ENCODE measurements at places on chromosomes 5 and 9. TPM values are rescaled to one million over a fixed set of nuclear protein-coding genes. Genes with fewer than 3 reads are reported as not detected.

The RC3H2 gene
- total RNA-seq = 47.9 TPM

The TAF1L gene
- total RNA-seq = not detected

DNA sequence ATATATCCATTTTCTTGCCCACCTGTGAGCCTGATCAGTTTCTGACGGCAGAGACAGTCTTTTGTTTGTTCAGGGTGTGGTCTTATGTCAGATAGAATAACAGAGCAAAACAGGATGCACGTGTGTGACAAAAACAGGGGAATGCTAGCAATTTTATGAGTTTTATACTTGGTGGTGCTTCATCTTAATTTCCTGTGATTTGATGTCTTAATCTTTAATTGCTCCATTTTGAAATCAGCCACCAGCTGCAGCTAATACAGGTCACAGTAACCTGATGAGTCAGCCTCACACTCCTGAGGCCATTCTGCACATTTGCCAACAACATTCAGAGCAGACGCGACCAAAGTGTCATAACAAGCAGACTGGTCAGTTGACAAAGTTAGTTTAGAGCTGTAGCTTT lies 42.3 kb upstream of the JMY start:
- H3K36me3 ChIP-seq = no peaks in the 10 kb centered on the region
- no peaks in the 10 kb centered on the region for H3K4me1 ChIP-seq
- no peak for DNase-seq
- H3K27me3 ChIP-seq = no peaks in the 10 kb centered on the region
- no peak overlapping the region for H3K27ac ChIP-seq
- no peak overlapping the region for H3K4me3 ChIP-seq

The SPATA31E1 gene
- total RNA-seq = 0.68 TPM

GRCh38 chr9:37187292-37187691 lies 66.9 kb downstream of the ZCCHC7 start:
- H3K27ac ChIP-seq = no peak overlapping the region
- H3K4me3 ChIP-seq = no peak overlapping the region

The ANKRD34B gene
- total RNA-seq = not detected

- DNase-seq = no peak
- H3K36me3 ChIP-seq = no peaks in the 10 kb centered on the region
- no peaks in the 10 kb centered on the region for H3K27me3 ChIP-seq
- H3K4me1 ChIP-seq = no peaks in the 10 kb centered on the region
- peak overlapping the region; percentile 85 for H3K27ac ChIP-seq
These were observed 485 bp upstream of the HABP4 start for GRCh38 chr9:96449523-96449844.

DNA sequence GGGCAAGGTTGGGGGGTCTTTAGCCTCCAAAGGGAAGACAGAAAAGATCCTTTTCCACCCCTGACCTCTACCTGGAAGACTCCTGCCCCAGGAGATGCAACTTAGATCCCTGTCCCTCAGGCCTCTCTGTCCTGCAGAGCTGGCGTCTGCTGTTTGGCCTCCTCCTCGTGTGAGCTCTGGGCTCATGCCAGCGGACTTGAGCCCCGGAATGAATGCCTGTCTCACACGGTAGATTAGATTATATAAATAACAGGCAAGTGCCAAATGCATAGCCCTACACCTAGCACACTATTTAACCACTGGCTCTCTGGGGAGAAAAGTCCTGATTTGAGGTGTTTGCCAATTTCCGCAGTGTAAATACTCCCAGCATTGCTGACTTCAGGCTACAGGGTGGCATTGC lies 1.4 kb upstream of the WNK2 start:
- no peak overlapping the region for H3K27ac ChIP-seq
- peaks cover 18% of the 10 kb centered on the region for H3K4me1 ChIP-seq
- no peak for DNase-seq

GRCh38 chr5:93072831-93073459 lies 508.1 kb downstream of the NR2F1-AS1 start:
- no peaks in the 10 kb centered on the region for H3K27me3 ChIP-seq
- H3K27ac ChIP-seq = no peak overlapping the region
- no peak for DNase-seq
- no peaks in the 10 kb centered on the region for H3K36me3 ChIP-seq

DNA sequence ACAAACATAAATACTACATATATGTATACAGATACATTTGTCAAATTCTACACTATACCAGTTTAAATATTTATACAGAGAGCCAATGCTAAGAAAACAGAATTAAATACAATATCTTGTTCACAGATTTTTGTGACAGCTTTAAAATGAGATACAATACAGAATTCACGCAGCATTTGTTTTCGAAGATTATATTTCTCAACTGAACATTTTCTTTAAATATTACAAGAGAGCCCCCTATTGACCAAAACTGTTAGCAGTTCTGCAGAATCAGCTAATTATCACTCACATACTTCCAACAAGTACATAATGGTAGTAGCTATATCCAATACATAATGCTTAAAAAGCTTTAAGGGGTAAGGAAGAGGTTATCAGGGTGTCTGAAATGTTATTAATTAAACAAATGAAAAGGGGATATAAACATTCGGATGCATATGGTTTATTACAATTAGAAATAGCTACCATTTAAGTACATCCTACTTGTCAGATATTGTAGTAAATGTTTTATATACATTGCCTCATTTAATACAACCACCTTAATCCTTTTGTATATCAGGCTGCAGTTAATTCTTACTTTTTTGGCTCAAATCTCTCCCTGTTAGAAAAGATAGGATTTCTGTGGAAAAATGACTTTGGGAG lies 31.7 kb downstream of the ZDHHC21 start:
- no peak for DNase-seq
- no peak overlapping the region for H3K4me3 ChIP-seq
- no peaks in the 10 kb centered on the region for H3K36me3 ChIP-seq
- no peaks in the 10 kb centered on the region for H3K4me1 ChIP-seq

DNA sequence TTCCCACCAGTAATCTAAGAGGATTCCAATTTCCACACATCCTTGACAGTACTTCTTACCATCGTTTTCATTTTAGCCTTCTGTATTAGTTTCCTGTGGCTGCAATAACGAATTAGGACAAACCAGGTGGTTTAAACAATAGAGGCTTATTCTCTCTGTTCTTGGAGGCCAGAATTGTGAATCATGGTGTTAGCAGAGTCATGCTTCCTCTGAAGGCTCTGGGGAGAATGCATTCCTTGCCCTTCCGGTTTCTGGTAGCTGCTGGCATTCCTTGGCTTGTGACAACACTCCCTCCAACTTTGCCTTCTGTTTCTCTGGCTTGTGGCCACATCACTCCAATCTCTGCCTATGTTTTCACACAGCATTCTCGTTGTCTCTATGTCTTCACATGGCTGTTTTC lies 23.5 kb downstream of the RIGI start:
- no peaks in the 10 kb centered on the region for H3K36me3 ChIP-seq
- no peak for DNase-seq
- H3K4me1 ChIP-seq = no peaks in the 10 kb centered on the region
- H3K27me3 ChIP-seq = no peaks in the 10 kb centered on the region
- no peak overlapping the region for H3K4me3 ChIP-seq
- H3K27ac ChIP-seq = no peak overlapping the region

DNA sequence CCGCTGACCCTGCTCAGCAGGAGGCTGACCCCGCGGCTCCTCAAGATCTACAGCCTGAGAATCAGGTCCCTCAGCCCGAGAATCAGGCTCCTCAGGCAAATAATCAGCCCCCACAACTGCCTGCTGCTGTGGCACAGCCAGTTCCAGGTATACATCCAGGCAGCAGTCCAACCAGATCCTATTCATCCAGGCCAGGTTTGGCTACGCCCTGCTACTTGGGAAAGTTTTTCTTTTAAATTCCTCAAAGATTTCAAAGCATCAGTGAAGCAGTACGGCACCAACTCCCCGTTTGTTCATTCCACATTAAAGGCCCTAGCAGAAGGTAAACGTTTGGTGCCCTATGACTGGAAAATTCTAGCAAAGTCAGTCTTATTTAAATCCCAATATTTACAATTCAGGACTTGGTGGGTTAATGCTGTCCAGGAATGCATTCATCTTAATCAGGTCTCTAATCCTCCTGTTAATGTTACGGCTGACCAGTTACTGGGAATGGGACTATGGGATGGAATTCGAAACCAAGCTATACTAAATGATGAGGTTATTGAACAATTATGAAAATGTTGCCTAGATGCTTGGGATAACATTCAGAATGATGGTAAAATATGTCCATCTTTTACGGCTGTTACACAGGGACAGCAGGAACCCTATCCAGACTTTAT lies 102.3 kb downstream of the SYK start:
- peak; percentile 47 for DNase-seq
- no peaks in the 10 kb centered on the region for H3K36me3 ChIP-seq
- peaks cover 4% of the 10 kb centered on the region for H3K4me1 ChIP-seq
- no peak overlapping the region for H3K4me3 ChIP-seq
- H3K27me3 ChIP-seq = no peaks in the 10 kb centered on the region
- H3K27ac ChIP-seq = no peak overlapping the region

The JAKMIP2 gene
- 1.2 TPM for total RNA-seq

GRCh38 chr5:165263536-165263935 lies 1758.1 kb downstream of the MAT2B start:
- H3K36me3 ChIP-seq = no peaks in the 10 kb centered on the region
- no peak overlapping the region for H3K4me3 ChIP-seq
- H3K4me1 ChIP-seq = no peaks in the 10 kb centered on the region
- DNase-seq = no peak

- no peaks in the 10 kb centered on the region for H3K36me3 ChIP-seq
- H3K4me1 ChIP-seq = no peaks in the 10 kb centered on the region
- DNase-seq = no peak
- H3K4me3 ChIP-seq = no peak overlapping the region
These were observed 14.4 kb upstream of the ZNF131 start for GRCh38 chr5:43106290-43106638.

DNA sequence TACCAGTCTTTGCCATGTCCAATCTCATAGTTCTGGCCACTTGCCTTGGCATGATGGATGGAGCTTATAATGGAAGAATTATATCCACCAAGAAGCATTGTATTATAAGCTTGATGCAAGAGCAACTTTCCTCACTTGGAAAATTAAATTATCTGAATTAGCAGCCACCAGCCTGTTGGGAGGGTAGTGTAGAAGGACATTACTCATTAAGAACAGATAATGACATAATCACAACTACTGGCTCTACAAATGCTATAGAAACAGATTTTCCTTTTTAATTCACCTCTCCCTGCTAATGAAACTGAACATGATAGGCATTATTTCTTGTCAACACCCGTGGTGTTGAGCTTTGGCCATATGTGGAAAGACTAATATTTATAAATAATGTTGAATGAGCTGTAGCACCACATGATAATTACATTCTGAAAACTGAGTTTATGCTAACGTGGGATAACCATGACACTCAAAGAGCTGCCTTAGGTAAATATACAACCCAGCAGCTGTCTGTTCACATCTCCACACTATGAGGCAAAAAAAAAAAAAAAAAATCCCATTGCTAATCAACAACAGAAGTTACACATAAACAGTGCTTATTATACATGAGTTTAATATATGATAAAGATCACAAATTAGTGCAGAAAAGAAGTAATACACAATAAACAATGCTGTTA lies 48.1 kb upstream of the NR4A3 start:
- no peak overlapping the region for H3K27ac ChIP-seq
- H3K36me3 ChIP-seq = no peaks in the 10 kb centered on the region
- H3K27me3 ChIP-seq = no peaks in the 10 kb centered on the region

The SOHLH1 gene
- total RNA-seq = 16.8 TPM

GRCh38 chr5:165094782-165095181 lies 1589.4 kb downstream of the MAT2B start:
- H3K4me3 ChIP-seq = no peak overlapping the region
- no peak overlapping the region for H3K27ac ChIP-seq
- H3K27me3 ChIP-seq = no peaks in the 10 kb centered on the region
- no peaks in the 10 kb centered on the region for H3K36me3 ChIP-seq
- H3K4me1 ChIP-seq = no peaks in the 10 kb centered on the region

The PCDHB8 gene
- total RNA-seq = 0.23 TPM

DNA sequence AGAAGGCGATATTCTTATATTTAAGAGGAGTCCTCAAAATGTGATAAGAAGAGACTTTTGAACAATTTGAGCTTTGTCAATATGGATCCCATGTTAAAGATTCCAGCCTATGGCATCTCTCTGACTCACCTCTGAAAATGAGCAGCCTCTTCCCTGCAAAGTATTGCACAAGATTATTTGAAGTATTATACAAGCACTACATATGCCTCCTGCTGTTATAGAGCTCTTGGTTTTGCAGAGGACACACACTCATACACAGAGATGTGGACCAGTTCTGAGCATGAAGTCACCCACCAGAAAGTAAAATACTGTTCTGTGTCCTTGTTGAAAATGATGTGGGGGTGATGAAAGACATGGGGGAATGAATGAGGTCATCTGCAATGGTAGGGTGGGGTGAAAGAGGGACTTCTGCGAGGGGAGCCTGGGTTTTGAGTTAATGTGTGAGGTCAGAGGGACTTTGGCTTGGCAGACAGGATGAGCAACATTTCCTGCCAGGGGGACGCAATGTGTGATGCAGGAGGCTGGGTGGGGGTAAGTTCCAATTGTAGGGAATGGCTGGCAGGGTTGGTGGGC lies 25.8 kb downstream of the FBXL7 start:
- H3K27ac ChIP-seq = no peak overlapping the region
- H3K36me3 ChIP-seq = no peaks in the 10 kb centered on the region
- no peak for DNase-seq
- no peak overlapping the region for H3K4me3 ChIP-seq

- no peak for DNase-seq
- no peaks in the 10 kb centered on the region for H3K4me1 ChIP-seq
- no peaks in the 10 kb centered on the region for H3K36me3 ChIP-seq
- H3K4me3 ChIP-seq = no peak overlapping the region
These were observed 207.5 kb downstream of the MELK start for GRCh38 chr9:36780186-36780585.

DNA sequence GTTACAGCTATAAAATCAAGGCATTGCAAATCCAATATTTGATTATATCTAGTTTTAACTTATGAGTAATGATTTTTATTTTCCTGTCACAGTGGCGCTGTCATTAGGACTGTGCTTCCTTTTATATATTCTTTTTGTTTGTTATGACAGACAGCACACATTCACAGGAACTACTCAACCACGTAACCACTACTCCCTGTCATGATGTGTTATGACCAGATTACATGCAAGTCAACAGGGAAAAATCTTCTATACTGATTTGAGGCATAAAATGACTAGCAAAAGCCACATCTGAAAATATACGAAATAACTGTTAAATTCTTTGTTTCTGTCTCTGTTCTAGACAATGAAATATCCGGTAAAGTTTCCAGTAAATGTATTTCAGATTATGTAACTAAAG lies 25.4 kb downstream of the SREK1 start:
- no peak for DNase-seq
- H3K27ac ChIP-seq = no peak overlapping the region
- H3K27me3 ChIP-seq = no peaks in the 10 kb centered on the region

DNA sequence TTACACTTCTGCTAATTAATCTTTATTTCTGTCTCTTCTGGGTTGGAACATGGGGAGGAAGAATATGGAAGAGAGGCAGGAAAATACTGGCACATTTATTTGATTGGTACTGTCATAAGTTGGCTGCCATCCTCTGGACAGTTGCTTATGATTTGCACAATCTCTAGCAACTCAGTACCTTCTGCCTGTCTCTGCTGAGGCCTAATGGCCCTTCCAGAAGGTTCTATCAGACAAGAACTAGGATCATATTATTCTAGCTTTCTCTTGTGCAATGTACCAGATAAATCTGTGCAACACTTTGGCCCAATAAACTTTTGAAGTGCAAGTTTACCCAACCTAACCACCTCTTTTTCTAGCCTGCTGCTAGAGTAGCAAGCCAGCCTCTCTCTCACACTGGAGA lies 335.0 kb downstream of the ARRDC3 start:
- no peaks in the 10 kb centered on the region for H3K4me1 ChIP-seq
- H3K36me3 ChIP-seq = no peaks in the 10 kb centered on the region
- H3K4me3 ChIP-seq = no peak overlapping the region
- DNase-seq = no peak
- H3K27ac ChIP-seq = no peak overlapping the region
